ENCODE measurements at places on chromosomes 6 and 20.

DNA sequence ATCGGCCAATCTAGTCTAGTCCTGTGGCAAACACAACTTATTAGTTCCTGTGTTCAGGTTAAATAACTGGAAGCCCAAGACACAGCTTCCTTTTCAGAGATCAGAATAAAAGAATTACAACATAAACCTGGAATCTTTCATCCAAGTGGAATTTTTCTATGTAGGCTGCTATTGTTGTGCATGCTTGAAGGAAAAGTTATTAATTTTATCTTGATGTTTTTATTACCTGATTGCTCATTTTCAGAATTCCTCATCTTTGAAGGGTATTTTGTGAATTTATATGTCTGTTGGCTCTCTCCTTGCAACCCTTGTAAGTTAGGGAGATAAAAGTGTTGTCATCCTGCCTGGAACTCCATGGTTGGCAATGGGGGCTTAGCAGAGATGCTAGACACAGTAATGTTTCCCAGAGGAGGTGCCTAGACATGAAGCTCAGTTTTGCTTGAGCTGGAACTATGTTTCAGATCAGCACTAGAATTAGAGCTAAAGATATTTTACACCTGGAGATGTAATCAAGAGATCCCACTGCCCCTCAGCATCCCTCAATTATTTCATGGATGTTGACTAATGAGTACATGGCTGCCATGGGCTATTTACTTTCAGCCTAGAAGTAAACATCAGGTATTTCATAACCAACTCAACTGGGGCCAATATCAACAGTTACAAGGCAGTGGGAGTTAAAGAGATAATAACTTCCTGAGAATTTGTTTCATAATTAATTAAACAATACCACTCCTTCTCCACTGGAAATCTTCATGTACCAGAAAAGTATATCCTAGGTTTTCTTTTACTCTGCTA, 367.0 kb upstream of the MARCKS start:
- DNase-seq, result no peak

- no peak for DNase-seq
Measured at GRCh38 chr6:146598772-146599405, at the start of gene ADGB. Gene ADGB, plus strand, starts transcription at chr6:146598972. Its CDS starts 69 bp downstream, at chr6:146599041.

- peak; percentile 12 for DNase-seq
Measured at GRCh38 chr6:29653452-29654038, 3.3 kb upstream of the MOG start.

- DNase-seq, result peak; percentile 61
Measured at GRCh38 chr6:36623547-36624459, 29.6 kb downstream of the SRSF3 start.

- DNase-seq, result no peak
Measured at GRCh38 chr6:45896783-45897441, 118.7 kb downstream of the CLIC5 start.

- no peak for DNase-seq
Measured at GRCh38 chr6:141848029-141848890, 284.5 kb upstream of the GJE1 start.

DNA sequence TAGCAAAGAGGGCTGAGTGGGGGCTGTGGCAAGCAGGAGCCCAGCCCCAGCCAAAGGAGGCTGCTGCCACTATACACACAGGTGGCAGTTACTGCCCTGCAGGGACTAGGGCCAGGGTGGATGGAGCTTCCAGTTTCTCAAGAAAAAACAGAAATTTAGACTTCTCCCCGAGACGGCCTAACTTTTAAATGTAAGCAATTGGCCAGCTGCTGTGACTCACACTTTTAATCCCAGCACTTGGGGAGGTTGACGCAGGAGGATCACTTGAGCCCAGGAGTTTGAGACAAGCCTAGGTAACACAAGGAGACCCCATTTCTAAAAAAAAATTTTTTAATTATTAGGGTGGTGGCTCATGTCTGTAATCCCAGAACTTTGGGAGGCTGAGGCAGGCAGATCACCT, 98.2 kb upstream of the NFATC2 start:
- no peak for DNase-seq

DNA sequence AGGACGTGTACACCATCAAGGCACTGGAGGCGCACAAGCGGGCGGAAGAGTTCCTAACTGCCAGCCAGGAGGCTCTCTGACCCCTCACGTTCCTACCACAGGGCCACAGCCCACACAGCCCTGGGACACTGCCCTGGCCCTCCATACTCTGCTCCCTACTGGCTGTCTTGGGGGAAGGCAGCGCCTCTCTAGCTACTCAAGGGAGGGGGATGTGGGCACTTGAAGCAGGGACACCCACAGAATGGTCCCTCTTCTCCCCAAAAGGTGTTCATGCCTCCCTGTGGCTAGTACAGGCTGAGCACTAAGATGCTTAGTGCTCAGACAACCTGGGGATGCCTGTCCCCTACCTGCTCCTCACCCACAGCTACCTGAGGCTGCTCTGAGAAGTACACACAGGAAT, 2.5 kb downstream of the MEA1 start:
- DNase-seq, result no peak

GRCh38 chr6:158414851-158415262, 102.6 kb downstream of the TULP4 start:
- no peak for DNase-seq

DNA sequence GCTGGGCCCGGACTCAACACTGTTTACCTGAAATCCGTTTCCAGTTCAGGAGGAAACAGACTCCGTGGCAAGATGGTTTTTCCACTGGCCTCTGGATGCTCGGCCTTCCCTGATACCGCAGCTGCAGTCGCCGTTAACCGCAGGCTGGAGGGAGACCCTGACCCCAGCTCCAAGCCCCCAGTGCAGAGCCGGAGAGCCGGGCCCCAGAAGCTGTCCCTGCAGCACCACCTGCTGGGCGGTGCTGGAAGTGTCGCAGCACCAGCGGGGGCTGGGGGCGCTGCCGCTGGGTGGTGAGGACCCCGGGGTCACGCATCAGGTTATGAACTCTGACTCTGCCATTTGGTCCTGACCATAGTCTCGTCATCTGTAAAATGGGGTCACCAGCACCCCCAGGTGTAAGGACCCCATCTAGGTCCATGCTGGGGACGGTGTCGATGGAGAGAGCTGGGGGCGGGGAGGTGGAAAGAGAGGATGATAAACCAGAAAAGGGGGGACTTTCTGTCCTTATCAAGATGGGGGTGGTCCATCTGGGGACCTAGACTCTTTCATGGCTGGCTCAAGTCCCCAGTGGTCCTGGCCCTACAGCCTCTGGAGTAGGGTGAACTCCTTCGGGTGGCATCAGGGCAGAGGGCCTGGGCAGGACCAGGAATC, 20.8 kb upstream of the CHRNA4 start:
- DNase-seq, result no peak

DNA sequence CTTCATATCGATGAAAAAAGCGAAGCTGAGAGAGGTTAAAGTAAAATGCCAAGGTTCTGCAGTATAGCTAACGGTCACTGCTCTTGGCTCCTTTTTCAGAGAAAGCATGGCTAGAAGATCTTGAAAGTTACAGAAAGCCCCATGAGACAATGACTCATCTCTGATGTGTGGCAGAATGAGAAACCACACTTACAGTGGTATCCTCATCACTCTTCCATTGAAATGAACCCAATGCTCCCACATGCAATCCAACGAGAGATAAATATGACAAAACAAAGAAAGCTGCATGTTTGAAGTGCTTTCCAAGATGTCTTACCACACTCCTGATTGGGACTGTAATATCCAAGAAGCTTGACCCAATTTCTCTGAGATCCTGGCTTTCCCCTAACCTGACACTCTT, 694.9 kb downstream of the PRKN start:
- DNase-seq, result no peak

DNA sequence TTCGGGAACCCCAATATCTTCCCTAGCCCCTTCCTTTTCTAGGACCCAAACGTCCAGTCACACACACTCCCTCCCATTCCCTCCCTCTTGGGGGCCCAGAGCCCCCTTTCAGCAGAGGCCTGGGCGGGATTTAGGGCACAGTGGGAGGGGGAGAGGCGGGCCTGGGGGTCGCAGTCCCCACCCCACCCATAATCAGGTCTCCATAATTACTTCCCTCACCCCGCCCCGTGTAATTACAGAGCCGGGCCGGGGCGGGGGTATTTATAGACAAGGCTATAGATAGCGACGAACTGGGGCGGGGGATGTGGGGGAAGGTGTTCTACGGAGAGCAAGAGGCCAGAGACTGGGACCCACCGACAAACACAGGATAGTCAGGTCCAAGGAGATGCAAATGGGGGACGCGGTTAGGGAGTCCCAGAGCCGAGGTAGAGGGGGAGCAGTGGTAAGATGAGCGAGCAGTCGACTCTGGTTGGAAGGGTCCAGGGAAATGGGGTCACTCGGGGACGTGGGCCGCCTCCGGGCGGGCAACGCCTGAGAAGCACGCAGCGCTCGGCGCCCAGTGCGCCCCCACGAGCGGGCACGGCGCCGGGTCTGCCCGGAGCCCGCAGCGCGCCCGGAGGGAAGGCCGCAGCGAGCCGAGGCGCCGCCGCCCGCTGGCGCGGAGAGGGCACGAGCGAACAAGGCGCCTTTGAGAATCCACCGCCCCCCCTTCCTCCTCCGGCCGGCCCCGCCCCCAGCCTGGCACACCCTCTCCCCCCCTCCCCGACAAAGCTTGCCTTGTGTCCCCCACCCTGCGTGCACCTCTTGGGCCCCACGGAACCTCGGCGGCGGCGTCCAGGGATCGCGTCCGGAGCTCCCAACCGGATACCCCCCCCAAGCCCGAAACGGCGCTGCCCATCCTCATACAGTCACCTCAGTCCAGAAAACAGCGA, 670 bp upstream of the COL11A2 start:
- DNase-seq, result no peak

GRCh38 chr20:611047-611842, 1.1 kb upstream of the TCF15 start:
- DNase-seq, result no peak

DNA sequence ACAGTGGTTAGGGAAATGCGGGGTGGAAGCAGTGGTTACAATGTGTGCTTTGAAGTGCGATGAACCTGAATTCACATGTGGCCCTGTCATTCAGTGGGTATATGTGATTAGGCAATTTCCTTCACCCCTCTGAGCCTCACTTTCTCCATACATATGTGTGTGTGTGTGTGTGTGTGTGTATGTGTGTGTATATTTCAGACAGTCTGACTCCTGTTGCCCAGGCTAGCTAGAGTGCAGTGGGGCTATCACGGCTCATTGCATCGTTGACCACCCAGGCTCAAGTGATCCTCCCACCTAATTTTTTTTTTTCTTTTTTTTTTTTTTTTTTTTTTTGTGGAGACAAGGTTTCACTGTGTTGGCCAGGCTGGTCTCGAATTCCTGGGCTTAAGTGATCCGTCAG, 6.3 kb downstream of the PPP1R14C start:
- DNase-seq, result no peak

DNA sequence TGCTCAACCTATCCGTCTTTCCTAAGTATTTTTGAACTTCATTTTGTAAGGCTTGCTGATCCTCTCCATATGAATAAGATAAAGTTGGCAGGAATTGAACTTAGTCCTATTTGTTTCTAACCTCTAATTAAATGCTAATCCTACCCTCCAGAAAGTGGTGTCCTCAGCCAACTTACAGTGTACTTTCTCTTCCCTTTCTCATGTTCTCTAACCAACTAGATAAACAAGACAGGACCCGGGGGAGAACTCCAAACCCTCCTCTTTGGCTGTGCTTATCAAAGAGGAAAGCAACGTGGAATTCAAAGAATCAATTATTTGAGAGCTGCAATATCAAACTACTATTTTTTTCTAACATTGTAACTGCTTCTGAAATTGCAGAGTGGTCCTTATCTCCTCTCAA, 56.5 kb upstream of the NRSN1 start:
- no peak for DNase-seq

GRCh38 chr20:38129893-38130609, 35.0 kb downstream of the TGM2 start:
- no peak for DNase-seq

DNA sequence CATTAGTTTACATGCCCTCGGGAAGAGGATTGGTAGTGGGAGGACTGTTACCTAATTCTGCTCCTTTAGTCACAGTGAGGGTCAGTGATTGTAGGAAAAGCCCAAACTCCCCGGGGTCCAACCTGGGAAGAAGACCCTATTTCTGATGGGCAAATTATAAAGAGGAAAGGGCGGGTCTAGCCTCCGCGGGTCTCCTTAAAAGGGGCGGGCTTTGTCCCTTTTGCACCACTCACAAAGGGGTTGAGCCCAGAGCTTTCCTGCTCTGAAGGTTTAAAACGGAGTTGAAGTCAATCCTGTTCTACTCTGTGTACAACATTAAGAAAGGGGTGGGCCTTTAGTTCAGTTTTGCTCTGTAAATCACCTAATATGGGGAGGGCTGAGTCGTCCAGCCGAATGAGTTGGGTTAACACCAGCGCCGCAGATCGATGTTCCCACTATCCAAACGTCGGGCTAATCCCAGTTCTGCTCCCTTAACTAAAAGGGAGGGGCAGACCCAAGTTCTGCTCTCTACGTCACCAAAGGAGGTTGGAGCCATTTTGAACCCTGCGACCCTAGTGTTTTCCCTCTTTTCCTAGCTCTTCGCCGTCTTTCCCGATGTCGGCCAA, 920 bp upstream of the RNF5 start:
- DNase-seq, result no peak

DNA sequence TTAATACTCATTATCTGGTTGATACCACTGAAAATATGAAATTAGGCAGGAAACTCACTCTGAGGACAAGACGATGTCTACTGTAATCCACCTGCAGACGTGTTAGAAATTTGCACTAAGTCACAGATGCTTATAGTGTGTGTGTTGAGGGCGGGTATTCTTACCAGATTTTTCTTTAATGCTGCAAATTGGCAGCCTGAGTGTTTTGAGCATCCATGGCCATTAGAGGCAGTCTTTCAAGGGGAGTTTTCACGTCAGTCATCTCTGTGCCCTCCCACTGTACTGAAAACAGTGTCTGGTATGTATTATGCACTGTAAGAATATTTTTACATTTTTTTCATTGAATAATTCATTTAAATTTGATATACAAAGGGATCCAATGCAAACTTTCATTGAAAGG, 266.5 kb upstream of the QKI start:
- DNase-seq, result no peak

GRCh38 chr6:81996414-81996813, 243.9 kb upstream of the TENT5A start:
- no peak for DNase-seq

- no peak for DNase-seq
Measured at GRCh38 chr20:39190666-39191570, 228.8 kb downstream of the DHX35 start.

DNA sequence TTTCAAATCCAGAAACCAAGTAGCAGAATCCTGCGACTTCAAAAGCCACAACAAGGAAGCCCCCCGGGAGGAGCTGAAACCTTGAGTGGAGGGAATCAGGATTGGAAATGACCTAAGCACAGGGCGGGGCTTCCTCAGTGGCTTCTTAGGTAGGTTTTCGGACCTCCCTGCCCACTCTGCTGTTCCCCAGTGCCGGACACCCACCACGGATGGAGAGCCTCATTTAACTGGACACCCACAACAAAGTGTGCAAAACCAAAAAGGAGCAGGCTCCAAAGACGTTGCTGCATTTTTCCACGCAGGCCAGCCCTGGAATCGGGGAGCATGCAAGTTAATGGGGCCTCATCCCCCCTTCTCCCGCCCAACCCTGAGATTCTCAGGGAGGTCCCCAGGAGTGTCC, 144.4 kb downstream of the NFATC2 start:
- DNase-seq, result no peak

DNA sequence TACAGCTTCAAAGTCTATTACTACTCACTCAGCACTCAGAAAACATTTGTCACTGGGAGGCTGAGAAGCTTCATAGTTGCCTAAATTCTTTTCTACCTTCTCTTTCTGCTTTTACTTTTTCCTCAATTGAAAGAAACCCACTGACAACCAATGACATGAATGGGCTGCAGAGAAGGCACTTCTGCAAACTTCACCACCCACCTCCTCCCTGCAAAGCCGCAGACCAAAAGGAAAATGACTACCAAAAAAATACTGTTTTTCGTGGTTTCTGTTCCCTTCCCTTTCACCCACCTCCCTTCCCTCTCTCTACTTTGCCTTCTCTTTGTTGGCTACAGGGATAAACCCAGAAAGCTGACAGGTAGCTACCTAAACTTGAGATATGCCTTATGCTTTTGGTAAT, 3.2 kb downstream of the GNAS-AS1 start:
- DNase-seq, result no peak
